ENCODE measurements at places on chromosomes 3 and 15.
A peak's percentile ranks its signal among the peaks of the same experiment; 100 is the strongest.

DNA sequence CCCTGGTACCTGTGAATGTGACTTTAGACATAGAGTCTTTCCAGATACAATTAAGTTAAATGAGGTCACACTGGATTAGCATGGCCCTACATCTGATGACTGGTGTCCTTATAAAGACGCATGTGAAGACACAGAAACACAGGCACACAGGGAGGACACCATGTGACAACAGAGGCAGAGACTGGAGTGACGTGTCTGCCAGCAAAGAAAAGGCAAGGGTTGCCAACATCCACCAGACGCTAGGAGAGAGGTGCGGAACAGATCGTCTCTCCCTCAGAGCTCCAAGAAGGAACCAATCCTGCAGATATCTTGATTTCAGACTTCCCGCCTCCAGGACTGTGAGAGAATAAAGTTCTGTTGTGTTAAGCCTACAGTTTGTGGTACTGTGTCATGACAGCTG is 42.8 kb downstream of the CX3CR1 start:
- DNase-seq: no peak

DNA sequence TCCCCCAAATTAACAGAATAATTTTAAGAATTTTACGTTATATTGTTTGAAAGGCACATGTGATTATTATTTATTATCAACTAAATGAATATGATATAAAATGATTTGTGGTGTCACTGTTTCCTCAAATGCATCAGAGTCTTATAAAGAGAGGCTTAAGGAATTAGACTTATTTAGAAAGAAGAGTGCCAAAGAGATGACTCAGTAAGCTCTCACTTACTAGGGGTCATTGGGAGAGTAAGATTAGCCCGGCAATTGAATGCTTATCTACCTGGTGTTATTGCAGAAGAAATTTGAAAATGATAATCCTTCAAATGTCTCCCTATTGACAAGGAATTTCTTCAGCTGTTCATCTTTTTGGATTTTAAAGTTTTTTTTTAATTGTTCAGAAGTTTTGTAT is 408.7 kb downstream of the OXSM start:
- DNase-seq: no peak

DNA sequence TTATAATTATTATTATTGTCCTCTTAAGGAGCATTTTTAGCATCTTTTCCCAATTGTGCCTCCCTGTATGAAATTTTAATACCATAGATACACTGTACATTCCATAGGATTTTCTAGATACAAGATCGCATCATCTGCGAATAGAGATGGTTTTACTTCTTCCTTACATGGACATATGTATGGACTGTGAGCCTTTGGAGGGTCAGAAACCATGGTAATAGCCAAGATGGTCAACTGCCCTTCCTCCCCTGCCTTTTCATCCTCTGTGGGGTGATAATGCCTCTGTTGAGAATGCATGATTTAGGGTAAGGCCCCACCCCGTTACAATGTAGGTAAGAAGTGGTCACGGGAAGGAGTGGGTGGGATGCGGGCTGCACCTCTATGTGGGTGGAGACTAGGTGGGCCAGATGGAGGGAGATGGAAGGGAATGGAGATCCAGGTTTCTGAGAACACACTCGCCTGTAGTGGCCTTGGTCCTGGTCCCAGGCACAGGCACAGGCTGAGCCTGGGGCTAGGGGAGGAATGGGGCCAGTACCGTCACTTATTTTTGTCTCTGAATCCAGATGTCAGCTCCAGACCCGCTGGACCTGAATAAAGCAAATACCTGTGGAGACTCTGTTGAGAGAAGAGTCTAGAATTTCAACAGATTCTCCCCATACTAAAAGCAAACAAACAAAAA is 31.7 kb downstream of the GOLGA6A start:
- no peak for DNase-seq

DNA sequence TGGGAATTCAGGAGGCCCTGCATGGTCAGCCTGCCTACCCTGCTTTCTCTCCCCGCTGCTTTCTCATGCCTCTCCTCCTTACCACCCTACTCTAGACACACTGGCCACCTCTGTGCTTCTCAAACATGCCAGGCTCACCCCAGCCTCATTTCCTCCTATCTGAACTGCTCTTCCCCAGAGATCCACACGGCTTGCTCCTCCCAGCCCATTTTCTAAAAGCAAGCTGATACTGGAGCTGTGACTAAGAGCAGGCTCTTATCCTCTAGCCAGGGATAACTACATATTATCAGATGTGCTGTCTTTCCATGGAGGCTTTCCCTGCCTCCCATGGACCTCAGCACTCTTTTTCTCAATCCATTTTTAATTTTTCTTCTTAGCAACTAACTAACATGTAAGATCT is 85.9 kb downstream of the BOC start:
- no peak for DNase-seq

GRCh38 chr15:88902846-88903245 is 7.5 kb upstream of the HAPLN3 start:
- no peak for DNase-seq

- DNase-seq: no peak
Observed at GRCh38 chr3:10568549-10568948, 63.2 kb upstream of the ATP2B2 start.

- no peak for DNase-seq
Observed at GRCh38 chr3:34155666-34156065, 357.2 kb downstream of the PDCD6IP start.

DNA sequence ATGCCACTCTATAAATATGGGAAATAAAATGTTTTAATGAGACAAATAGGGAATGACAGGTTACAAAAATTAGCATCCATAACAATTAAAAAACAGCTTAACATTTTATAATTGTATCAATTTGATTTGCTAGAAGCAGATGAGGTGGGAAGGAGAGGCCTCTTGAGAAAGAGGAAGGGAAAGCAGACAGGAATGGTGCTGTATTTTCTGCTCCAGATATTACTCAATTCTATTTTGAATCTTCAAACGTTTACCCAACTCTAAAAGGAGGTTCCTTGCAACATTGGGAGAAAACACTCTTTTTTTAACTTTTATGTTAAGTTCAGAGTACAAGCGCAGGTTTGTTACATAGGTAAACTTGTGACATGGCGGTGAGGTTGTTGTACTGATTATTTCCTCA is 44.9 kb upstream of the ALDH1A3 start:
- DNase-seq: peak; percentile 7

DNA sequence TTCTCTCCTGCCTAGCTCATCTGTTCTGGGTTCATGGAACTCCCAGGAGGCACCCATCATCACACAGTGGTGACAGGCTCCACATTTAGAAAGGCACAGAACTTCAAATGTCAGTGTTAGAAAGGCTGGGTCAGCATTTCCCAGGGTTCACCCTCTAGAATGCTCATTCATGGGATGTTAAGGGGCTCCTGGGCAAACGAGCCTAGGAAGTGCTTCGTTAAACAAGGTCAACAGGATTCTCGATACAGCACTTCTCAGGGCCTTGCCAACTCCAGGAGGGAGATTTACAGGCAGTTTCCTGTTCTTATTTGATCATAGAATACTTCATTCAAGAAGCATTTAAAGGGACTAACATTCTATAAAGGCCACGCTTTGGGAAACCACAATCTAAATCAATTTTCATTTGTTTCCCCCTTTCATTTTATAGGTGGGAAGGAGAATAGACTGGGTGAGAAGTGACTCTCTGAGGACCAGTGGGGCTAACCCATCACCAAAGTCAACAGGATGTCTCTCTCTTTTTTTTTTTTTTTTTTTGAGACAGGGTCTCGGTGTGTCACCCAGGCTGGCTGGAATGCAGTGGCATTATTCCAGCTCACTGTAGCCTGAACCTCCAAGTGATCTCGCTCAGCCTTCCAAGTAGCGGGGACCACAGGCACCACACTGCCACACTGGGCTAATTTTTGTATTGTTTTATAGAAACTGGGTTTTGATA is 14.3 kb downstream of the IGDCC4 start:
- peak; percentile 14 for DNase-seq

DNA sequence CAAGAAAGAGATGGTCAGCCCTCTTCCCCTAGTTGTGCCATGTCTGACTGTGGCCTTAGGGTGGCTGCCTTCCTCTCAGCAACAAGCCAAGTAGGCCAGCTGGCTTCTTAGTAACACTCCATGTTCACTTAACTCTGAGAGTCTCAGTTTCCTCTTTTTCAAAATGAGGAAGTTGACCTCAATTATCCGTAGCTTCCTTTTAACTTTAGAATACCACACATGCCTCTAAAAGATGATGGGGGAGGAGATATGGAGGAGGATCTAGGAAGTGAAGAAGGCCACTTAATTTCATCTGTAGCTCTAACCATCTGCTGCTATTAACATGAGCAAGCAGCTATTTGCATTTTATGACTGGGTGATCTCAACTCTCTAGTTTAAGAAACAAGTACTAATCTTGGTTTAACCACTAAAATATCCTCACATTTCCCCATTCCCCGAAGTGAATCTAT is 32.9 kb downstream of the CD200R1L start:
- peak; percentile 75 for DNase-seq

DNA sequence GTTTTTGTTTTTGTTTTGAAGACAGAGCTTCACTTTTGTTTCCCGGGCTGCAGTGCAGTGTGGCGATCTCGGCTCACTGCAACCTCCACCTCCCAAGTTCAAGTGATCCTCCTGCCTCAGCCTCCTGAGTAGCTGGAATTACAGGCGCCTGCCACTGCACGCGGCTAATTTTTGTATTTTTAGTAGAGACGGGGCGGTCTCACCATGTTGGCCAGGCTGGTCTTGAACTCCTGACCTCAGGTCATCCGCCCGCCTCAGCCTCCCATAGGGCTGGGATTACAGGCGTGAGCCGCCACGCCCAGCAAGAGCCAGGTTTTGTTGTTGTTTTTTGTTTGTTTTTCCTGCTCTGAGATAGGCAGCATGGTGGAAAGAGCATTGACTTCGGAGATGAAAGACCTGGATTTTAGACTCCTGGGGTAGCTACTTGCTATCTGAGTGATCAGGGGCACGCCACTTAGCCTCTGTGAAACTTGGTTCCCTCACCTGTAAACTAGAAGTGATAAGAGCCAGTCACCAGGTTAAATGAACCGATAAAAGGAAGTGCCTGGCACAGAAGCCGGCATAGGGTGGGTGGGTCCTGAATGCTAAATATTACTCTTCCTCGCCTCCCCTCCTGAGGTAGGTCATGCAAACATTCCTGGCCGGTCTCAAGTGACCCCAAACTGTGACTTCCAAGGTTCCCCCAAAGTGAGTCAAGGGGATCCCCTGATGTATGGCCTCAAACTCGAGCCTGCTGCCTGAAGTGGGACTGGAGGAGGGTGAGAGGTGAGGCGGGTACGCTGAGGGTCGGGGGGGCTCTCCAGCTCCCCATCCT is 62.9 kb upstream of the MCF2L2 start:
- DNase-seq: no peak

DNA sequence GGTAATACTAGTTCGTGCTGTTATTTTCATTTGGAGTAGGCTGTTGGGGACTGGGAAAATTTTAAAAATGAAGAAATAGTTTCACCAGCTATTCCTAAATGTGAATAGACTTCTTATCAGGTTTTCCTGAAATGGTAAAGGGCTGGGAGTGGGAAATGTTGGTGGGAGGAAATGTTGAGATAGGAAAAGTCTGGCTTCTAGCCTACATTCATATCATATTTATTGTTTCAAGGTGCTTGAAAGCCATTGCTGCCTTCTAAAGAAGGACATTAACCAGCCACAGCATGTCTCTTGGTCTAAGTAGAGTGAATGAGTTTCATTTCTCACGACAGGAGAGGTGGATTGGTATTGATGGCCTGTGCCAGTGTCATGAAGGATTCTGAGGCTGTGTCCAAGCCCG is 197.1 kb upstream of the BHLHE40 start:
- peak; percentile 24 for DNase-seq

- peak; percentile 48 for DNase-seq
Observed at GRCh38 chr15:47718497-47719437, 1.5 kb downstream of the SEMA6D start.

DNA sequence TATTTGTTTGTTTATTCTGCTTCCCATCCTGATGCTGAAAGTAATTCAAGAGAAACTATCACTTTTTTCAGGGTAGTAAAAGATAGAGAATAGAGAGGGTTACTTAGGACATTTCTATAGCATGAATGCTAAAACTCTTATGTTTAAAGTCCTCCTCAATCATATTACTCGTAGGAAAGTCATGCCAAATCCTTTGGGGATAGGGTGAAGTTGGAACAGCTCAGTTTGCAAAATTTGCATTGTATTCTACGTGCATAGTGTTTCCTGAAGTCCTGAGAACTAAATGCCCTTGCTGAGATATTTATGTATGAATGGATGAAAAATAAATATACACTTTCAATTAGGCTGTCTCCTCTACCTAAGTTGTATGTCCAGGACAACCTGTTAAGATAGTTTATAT is 14.6 kb downstream of the PLSCR5 start:
- DNase-seq: no peak

- no peak for DNase-seq
Observed at GRCh38 chr15:74625693-74626092, 10.1 kb downstream of the CLK3 start.

- peak; percentile 62 for DNase-seq
Observed at GRCh38 chr3:197468866-197469382, 86.8 kb downstream of the BDH1 start.

DNA sequence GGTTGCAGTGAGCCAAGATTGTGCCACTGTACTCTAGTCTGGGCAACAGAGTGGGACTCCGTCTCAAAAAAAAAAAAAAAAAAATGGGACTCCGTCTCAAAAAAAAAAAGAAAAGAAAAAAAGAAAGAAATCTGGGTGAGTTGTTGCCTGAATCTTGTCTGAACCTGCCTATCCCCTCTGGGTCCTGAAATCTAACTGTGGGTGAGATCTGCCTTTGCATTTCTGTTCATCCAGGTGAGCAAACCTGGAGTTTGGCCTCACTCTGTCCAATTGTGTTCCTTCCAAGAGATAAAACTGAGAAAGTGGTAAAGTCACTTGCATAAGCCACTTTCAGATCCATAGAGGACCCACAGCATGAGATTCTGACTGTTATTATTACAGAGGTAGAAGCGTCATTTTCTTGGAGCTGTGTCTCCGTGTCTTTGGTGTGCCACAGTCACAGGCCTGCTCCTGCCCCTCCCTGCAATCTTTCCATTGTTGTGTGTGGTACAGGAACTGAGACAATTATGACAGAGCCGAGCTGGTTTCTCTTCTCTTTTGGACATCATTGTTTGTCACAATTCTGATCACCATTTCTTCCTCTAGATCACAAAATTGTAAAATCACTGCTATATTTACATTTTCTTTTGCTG is 235.9 kb downstream of the LPP start:
- DNase-seq: no peak

GRCh38 chr3:148588291-148588690 is 109.4 kb upstream of the AGTR1 start:
- no peak for DNase-seq

DNA sequence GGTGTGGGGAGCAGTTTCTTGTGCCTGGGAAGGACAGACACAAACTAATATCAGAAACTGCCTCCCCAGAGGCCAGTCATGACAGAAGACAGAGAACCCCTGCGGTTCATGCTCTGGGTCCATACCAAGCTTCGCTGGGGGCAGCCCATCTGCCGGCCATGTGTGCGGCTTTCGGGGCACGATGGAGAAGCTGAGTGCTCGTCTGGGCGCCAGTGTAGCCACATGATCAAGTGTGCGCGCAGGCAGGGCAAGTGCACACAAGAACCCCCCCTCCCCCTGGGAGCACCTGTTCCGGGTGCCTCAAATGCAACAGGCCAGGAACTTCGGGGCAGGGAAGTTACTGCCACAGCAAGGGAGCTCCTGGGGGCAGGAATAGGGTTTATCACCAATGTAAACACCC is 1.8 kb downstream of the ADAMTS17 start:
- DNase-seq: no peak

- DNase-seq: no peak
Observed at GRCh38 chr15:39963786-39964185, 29.9 kb downstream of the EIF2AK4 start.
